ENCODE measurements at places on chromosomes 3 and 15.

DNA sequence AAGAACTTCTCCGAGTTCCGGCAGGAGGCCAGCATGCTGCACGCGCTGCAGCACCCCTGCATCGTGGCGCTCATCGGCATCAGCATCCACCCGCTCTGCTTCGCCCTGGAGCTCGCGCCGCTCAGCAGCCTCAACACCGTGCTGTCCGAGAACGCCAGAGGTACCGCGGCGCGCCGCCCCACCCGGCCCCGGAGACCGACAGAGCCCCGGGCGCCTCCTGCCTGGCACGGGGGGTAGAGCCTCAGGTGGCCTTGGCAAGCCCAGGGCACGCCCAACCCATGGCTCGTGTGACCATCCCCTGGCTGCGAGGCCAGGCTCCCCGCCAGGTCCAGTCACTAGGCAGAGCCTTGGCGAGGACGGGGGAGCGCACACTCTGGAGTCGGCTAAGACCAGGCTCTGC lies 134.1 kb downstream of the LRRK1 start:
- no peak for DNase-seq

DNA sequence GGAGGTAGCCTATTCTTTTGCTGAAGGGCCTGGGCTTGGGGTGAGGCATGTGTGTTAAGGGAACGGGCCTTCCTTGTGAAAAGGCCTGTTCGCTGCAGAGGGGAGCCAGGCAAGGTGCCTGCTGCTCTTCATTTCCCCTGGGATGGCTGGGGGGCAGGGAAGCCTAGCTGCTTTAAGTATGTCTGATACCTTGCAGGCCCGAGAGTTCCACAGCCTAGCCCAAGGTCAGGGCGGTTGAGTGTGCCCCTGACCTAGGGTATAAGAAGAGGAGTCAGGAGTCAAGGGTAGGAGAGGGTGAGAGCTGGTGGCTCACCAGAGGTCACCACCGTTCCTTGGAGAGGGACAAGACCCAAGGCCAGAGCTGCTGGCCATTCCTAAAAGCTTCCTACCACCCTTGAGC lies 46.6 kb downstream of the UMPS start:
- DNase-seq: no peak

- DNase-seq: no peak
These were observed 302.7 kb upstream of the MANF start for GRCh38 chr3:51082363-51082762.

DNA sequence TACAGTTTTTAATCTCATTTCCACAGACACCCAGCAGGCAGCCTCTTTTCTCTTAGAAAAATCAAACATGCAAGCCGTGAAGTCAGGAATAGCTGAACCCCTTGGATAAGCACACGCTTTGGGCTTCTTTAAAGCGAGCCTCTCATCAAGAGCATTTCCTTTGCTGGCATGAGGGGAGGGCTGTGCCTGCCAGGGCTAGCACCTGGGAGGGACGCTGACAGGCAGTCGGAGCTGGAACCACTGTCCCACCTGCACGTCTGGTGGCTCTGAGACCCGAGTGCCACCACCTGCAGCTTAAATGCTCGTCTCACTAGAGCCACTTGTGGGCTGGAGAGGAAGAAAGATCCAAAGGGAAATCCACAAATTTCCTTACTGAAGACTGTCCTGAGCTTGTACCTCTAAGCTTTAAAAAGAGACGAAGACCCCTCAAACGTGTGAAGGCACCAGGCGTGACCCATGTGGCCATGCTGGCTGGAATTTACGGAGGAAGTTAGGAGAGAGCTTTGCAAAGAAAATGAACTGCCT lies 9.4 kb downstream of the MAP6D1 start:
- DNase-seq: no peak

- no peak for DNase-seq
These were observed 19.4 kb downstream of the CMTM8 start for GRCh38 chr3:32257641-32258438.

- no peak for DNase-seq
These were observed at the start of gene LSAMP for GRCh38 chr3:116445311-116445841. TSS of gene LSAMP (minus strand) at chr3:116445487.

GRCh38 chr15:36449662-36450145 lies 129.7 kb upstream of the CDIN1 start:
- DNase-seq: no peak

- peak; percentile 8 for DNase-seq
These were observed 701 bp downstream of the OSBPL11 start for GRCh38 chr3:125594581-125595011.

DNA sequence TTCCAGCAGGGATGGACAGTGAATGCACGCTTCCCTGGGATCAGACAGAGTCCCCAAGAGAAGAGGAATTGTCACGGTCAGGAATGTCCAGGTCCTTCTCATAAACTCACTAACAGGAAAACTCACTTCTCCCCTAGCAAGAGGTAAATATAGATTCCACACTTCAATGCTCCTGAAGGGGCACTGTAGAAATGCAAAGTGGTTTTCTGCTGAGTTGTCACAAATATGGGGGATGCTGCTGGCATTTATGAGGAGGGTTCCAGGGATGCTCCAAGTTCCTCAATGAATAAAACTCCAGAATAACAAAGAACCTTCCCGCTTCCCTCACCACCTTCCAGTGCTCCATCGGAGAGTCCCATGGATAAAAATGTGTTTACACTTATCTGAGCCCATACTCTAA lies 423.4 kb downstream of the MAGI1 start:
- DNase-seq: no peak

GRCh38 chr3:127422663-127423375 lies 135.0 kb upstream of the PRR20G start:
- no peak for DNase-seq

DNA sequence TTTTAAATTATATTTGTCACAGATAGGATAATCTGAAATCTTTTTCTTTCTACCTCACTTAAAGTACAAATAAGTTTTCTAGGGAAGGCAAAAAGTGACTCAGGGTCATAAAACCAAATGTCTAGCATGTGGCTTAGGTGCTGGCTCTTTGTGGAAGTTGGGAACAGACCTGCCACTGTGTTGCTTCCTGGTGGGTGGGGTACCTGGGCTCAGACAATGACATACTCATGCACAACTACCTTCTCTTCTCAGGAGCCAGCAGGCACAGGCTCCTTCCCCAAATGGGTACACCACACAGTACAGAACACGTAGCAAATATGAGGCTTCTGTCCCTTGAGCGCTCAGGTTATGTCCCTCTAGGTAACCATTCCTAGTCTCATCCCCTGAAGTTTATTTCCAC lies 40.1 kb upstream of the MUC13 start:
- no peak for DNase-seq

- DNase-seq: no peak
These were observed 9.2 kb downstream of the PLIN1 start for GRCh38 chr15:89669941-89670340.

DNA sequence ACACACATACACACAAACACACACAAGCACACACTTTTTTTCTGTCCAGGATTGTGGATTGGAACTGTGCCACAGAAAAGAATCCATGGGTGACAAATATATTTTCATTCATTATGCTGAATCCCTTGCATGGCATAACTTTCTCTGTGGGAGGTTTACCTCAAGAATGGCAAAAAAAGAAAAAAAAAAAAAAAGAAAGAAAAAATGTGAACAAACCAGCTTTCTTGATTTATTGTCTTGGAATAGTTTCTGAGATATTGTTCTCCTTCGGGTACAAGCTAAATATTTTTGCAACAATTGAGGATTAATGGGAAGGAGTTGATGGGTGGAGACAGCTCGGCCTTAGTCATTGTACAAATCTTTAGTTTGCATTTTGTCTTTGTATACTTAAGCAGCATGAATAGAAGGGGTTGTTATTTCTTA lies 153.1 kb downstream of the GMNC start:
- DNase-seq: no peak

GRCh38 chr15:63950911-63951481 lies 95.3 kb downstream of the DAPK2 start:
- DNase-seq: peak; percentile 18

DNA sequence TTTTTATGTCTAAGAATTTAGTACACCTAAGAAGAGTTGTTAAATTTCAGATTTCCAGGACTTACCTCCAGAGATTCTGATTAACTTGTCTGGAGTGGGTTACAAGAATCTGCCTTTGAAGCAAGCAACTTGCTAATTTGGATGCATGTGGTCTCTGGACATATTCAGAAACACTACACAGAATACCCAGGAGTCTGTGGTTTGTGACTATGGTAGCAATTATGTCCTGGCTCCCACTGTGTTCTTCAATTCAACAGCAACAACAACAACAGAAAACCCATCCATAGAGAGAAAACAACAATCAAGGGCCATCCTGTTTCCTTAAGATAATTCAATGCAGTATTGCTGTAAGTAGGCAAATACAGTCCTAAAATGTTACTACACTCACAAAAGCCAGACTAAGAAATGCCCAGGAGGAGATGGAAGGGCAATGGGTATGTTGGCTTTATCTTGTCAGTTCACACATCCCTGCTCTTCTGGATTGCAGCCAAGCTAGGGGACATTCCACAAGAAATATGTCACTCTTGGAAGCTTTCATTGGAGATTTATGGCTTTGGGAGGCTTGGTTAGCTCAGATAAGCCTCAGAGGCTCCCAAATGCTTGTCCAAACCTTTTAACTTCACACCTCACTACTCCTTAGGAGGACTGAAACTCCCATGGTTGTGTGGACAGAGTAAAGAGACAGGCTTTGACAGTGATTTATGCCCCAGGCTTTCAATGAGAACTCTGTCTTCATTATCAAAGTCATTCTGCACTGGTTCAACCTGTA lies 99.4 kb upstream of the MRPL3 start:
- no peak for DNase-seq

- DNase-seq: no peak
These were observed 80.3 kb upstream of the PRTG start for GRCh38 chr15:55823191-55823670.

- no peak for DNase-seq
These were observed 84.2 kb upstream of the ZNF280D start for GRCh38 chr15:56817321-56818080.

DNA sequence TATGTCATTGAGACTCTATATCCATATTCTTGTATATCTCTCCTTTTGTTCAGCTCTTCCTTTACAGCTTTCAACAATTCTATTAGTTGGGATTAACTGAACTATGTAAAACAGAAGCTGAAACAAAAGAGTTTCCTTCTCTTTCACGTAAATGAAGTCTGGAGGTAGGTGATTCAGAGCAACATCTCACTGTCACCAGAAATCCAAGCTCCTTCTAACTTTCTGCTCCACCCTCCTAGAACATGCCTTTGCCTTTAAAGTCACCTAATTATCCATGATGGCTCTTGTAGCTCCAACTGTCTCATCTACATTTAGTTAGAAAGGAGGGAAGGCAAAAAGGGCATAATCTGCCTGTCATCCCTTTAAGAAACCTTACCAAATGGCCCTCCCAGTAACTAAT lies 458.2 kb upstream of the MDFIC2 start:
- DNase-seq: no peak

- DNase-seq: no peak
These were observed 45.1 kb downstream of the CMTM7 start for GRCh38 chr3:32436816-32437189.

- no peak for DNase-seq
These were observed 22.5 kb downstream of the PLCL2 start for GRCh38 chr3:16907243-16907642.
